ENCODE measurements at places on chromosomes 2 and 18.

- no peak for DNase-seq
These were observed 61.5 kb upstream of the NFE2L2 start for GRCh38 chr2:177326005-177326404.

DNA sequence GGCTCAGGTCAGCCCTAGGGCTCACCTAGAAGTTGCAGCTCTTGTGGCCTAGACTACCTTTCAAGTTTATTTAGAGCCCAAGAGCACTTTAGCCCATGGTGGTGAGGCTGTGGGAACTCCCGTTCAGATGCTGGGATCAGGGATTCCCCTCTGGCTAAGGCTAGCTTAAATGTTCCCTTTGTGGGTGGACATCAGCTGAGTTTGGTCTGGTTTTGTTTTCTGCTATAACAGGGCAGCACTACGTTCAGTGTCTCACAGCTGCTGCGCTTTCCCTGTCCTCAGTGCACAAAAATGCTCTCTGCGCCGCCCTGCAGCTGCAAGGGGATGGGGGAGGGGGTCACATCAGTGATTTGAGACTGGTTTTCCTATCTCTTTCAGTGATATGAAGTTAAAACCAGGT lies 170.5 kb upstream of the KCNJ3 start:
- no peak for DNase-seq

DNA sequence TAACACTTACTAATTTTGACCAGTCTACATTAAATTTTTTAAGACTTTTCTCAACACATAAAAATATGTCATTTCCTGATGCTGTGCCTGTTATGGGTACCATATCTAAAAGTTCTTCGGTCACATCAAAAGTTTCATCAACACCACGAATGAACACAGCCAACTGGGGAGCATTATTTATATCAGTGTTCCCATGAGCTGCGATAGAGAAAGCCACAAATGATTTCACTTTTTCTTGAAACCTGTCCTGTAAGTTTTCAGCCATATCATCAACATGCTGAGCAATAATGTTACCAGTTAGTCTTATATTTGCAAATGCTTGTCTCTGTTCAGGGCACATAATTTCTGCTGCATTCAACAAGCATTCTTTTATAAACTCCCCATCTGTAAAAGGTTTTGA lies 30.4 kb upstream of the NCL start:
- no peak for DNase-seq

DNA sequence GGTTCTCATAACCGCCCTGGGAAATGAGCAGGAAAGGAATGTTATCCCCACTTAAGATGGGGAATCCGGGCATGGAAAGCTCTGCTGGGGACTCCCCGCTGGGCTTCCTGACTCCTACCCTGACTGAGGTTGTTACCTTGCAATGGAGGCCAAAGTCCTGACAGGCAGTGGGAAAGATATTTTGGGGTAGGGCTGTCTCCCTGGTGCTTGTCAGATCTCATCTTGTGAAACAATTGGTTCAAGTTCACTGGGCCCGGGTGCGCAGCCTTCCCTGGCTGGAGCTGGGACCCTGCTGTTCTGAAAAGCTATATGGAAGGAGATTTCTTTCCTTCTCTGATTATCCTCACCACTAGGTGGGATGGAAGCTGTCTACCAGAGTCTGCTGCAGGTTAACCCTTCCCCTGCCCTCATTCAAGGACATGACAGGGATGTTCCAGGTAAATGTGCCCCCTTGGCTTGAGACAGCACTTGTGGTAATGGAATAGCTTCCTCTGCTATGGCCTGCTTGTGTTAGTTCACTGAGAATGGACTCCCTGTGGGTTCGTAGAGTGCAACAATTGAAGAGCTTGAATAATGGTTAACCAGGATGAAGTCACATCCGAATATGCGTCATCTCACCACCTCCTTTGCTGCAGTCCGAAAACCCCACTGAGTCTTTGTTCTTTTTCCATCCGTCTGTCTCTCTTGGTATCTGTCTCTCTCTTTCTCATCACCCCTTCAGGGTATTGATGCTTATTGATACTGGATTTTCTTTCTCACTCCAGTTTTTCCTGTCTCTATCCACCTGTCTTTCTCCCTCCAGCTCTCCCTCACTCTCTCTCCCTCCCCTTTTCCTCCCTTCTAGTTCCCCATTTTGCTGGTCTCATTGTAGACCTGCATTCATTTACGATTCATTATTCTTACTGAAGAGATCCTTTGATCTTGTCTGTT lies 67.8 kb upstream of the EPAS1 start:
- no peak for DNase-seq
